T follicular helper cell (primary cell): ENCODE measurements at places on chromosomes 5 and 9.

DNA sequence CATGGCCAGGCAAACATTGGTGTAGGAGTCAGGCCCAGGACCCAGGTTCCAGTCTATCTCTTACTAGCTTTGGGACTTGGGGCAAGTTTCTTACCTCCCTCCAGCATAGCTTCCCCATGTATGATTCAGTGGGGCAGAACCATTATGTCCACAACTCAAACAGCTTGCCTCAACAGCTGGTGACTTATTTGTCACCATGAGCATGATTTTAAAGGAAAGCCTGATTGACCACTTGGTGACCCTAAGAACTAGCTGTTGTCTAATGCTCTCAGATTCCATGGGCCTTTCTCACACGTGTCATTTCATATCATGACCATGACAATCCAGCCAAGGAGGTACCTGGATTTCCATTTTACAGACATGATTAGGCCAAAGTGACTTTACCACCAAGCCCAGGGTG is 126.4 kb downstream of the TTLL11 start:
- DNase-seq, result no peak

GRCh38 chr5:133753856-133754255 is 141.5 kb upstream of the FSTL4 start:
- no peak for DNase-seq

- no peak for DNase-seq
Measured at GRCh38 chr9:37949576-37949975, 45.6 kb upstream of the SLC25A51 start.

GRCh38 chr9:138072897-138073296 is 195.3 kb downstream of the CACNA1B start:
- DNase-seq, result no peak

GRCh38 chr9:104743376-104743985 is 4.0 kb upstream of the NIPSNAP3A start:
- DNase-seq, result no peak

DNA sequence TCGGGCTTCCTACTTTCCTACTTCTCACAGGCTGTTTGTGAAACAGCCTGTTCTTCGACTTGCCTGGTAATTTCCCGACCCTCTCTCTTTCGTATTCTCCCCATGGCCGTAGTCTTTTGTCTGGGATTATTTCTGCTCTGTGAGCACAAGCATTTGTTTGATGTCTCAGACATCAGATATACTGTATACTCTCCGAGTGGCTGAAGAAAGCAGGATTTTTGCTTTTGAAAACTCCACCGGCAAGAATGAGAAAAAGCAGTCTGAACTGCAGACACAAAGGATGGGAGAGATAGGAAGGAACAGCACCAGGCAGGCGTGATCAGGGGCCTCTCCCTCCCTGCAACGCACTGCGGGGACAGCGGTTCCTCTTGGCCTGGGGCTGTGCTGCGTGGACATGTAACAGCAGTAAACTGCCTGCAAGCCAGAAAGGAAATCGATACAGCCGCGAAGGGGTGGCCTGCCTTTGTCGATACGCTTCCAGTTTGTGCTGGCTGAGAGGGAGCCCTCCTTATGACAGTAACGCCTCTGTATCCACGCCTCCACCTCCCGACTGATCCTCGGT is 313.9 kb upstream of the TLE4 start:
- no peak for DNase-seq

DNA sequence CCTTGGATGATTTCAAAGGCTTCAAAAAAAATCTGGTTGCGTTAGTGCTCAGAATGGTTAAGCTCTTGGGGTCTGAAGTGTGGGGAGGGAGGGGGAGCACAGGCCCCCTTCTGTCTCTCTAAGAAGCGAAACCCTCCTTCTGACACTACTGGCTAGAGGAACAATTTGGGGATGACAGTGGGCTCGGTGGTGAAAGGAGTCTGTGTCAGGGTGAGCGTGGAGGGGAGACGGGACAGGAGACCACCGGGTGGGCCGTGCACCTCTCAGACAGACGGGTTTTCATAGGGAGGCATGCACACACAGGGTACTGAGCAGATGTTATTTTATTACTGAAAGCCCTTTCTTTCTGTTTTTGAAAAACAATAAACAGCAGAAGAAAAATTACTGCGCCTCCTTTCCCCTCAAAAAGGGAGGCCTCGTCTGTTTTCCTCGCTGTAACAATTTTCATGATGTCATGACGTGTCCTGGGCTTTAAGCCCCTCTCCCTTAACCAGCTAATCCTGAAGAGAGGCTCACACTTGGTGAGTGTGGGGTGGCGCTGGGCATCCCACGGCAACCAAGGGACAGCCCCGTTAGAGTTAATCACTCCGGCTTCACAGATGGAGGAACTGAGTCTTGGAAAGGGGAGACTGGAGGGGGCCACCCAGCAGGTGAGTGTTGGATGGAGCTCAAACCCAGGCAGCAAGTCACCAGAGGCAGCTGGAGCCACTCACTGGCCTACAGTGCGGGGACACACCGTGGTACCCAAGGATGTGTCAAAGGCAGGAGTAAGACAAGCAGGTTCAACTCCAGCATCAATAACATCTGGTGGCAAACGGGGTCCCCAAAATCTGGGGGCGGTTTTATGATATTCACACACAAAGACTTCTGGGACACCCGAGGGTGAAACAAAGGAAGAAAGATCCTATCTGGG is 53.4 kb downstream of the PTCH1 start:
- no peak for DNase-seq

DNA sequence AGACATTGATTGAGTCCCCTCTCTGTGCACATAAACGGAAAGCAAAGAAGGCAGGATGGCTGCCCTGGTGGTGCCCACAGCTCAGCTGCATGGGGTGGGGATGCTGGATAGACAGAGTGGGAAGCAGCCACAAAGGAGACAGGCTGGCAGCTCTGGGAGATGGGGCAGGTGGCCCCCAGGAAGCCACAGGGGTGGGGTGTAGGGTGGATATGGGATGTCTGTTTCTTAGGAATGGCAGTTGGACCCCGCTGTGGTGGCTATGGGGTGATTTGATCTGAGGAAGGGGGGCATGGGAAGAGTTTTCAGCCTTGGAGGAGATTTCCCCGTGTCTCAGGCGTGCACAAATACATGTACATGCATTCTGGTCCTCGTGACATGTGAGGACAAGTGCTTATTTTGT is 50.2 kb upstream of the VDAC1 start:
- DNase-seq, result no peak

GRCh38 chr5:151597749-151598148 is 6.6 kb upstream of the FAT2 start:
- DNase-seq, result no peak

DNA sequence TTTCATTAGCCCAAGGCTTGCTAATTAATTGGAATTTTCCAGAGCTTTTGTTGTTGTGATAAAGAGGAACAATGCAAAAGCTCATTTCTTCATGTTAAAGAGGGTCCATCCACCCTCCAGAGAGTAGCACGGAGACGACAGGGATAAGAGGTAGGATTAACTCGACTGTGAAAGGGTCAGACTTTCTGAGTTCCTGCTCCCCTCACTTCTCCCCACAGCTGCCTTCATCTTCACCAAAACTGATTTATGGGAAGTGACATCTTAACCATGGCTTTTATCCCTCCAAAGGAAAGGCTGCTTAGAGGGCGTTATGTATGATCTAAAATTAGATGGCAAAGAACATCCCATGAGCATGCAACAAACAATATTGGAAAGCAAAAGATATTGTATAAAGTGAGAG is 135.5 kb downstream of the GLIS3 start:
- DNase-seq, result no peak

GRCh38 chr5:78760366-78760765 is 111.8 kb upstream of the LHFPL2 start:
- DNase-seq, result no peak

DNA sequence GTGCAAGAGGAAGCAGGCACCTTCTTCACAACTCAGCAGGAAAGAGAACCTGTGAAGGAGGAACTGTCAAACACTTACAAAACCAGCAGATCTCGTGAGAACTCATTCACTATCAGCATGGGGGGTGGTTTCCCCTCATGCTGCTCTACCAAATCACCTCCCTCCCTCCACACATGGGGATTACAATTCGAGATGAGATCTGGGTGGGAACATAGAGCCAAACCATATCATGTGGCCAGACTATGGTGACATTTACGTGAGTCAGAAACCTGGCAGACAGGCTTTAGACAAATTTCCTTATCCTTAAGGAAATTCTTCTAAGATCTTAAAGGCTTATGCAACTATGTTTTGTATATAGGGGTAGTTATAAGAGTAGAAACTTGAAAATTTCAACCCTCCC is 8.7 kb upstream of the AOPEP start:
- no peak for DNase-seq

DNA sequence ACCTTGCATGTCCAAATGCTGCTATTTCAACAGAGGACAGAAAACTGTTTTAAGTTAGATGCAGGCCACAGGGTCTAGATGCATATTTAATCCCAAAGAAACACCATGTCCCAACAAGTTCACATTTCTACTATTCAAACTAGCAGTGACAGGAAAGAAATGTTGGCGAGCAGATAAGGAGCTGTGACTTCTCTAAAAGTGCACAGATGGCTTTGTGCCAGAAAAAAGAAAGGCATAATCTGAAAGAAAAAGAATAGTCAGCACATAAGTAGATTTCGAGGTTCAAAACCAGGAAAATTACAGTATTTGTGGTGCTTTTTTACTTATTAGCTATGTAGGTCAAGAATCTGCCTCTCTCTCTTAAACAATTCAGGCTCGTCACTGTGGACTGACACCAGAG is 178.3 kb downstream of the DNAH5 start:
- no peak for DNase-seq

- DNase-seq, result no peak
Measured at GRCh38 chr5:68862560-68862959, 231.3 kb upstream of the SLC30A5 start.
